Caco-2 (cell line): ENCODE measurements at places on chromosomes 13 and 19. TPM values are rescaled to one million over a fixed set of nuclear protein-coding genes. Genes with fewer than 3 reads are reported as not detected.

PCDH9 gene
- 0.11 and 0.32 TPM in 2 replicates for total RNA-seq

- H3K4me3 ChIP-seq: no peak overlapping the region
- H3K27me3 ChIP-seq: no peaks in the 10 kb centered on the region
- H3K36me3 ChIP-seq: peaks cover 3% of the 10 kb centered on the region
- no peaks in the 10 kb centered on the region for H3K4me1 ChIP-seq
- no peak overlapping the region for H3K27ac ChIP-seq
These were observed 38.5 kb downstream of the NAXD start for GRCh38 chr13:110653851-110654250.

DNA sequence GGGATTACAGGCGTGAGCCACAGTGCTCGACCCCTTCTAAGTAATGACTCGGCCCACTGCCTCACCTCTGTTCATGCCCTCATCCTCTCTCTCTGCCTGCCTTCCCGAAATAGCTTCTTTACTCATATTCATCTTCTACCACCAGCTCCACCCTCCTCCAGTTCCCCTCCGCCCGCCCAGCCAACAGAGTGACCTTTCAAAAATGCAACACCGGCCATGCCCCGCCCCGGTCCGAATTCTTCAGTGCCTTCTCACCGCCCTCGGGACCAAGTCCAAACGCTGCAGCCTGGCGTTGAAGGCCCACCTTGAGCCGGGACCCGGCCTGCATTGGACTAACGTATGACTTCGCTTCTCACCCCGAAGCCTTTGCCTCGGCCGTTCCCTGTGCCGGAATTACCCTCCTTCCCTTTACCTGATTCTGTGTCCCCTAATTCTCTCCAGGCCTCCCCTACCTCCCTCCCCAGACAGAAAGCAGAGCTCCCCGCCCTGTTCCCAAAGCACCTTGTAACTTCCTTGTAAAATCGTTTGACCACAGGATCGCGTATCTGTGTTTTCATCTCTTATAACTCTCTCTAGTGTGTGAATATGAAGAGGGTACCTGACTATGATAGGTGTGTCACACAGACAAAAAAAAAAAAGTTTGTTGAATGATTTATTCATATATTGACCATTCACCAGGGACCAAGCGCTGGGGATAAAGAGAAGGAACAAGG, 8.1 kb upstream of the MUC16 start:
- no peak overlapping the region for H3K4me3 ChIP-seq
- DNase-seq: no peak
- H3K27ac ChIP-seq: no peak overlapping the region
- H3K36me3 ChIP-seq: no peaks in the 10 kb centered on the region
- H3K4me1 ChIP-seq: no peaks in the 10 kb centered on the region
- H3K27me3 ChIP-seq: no peaks in the 10 kb centered on the region

- no peak overlapping the region for H3K27ac ChIP-seq
- H3K36me3 ChIP-seq: no peaks in the 10 kb centered on the region
- H3K4me1 ChIP-seq: no peaks in the 10 kb centered on the region
These were observed 23.1 kb downstream of the ZNF536 start for GRCh38 chr19:30395283-30395682.

WDR87 gene
- not detected in 2 replicates for total RNA-seq

DNA sequence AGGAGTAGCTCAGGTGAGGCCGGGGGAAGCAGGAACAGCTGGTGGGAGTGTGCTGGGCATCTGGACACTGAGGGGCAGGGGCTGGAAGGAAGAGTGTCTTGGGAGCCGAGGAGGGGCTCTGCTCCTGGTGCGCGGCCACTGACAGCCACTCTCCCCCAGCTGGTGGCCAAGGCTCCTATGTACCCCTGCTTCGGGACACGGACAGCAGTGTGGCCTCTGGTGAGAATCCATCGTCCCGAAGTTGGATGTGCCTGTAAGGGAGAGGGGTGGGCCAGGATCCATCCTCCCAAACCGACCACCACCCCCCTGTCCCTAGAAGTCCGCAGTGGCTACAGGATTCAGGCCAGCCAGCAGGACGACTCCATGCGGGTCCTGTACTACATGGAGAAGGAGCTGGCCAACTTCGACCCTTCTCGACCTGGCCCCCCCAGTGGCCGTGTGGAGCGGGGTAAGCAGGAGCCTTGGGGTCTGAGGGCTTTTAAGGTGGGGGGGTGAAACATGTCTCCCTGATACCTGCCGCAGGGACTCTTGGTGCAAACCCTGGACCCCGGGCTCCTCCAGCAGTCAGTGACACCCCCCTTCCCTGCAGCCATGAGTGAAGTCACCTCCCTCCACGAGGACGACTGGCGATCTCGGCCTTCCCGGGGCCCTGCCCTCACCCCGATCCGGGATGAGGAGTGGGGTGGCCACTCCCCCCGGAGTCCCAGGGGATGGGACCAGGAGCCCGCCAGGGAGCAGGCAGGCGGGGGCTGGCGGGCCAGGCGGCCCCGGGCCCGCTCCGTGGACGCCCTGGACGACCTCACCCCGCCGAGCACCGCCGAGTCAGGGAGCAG, 2.0 kb upstream of the USF2 start:
- peak overlapping the region; percentile 54 for H3K4me3 ChIP-seq
- peaks cover 10% of the 10 kb centered on the region for H3K4me1 ChIP-seq
- H3K27me3 ChIP-seq: no peaks in the 10 kb centered on the region
- peak overlapping the region; percentile 92 for H3K27ac ChIP-seq

GRCh38 chr13:35785576-35786303, 309.3 kb upstream of the MAB21L1 start:
- H3K4me1 ChIP-seq: no peaks in the 10 kb centered on the region
- H3K4me3 ChIP-seq: no peak overlapping the region
- no peak overlapping the region for H3K27ac ChIP-seq
- no peaks in the 10 kb centered on the region for H3K36me3 ChIP-seq
- no peaks in the 10 kb centered on the region for H3K27me3 ChIP-seq
- no peak for DNase-seq

ZNF345 gene
- total RNA-seq: 0.23 and 0.32 TPM in 2 replicates

DNA sequence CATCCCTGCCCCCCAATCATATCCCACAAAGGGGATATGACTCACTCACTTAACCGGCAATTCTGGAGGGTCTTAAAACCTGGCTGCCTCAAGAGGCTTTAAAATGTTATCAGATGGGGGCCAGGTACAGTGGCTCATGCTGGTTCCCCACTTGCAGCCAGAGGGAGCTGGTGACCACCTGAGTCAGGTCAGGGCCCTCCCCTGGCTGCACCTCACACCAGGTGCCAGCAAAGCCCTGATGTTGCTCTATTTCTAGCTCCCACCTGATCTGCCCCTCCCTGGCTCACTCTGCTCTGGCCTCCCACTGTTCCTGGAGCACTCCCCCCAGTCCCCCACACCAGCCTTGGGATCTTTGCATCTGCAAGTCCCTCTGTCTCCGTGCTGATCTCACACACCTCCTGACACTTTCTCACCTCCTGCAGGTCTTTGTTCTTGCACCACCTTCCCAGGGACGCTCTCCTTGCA, 14.2 kb downstream of the HPN start:
- H3K27me3 ChIP-seq: no peaks in the 10 kb centered on the region
- no peak overlapping the region for H3K27ac ChIP-seq
- no peaks in the 10 kb centered on the region; the same call in none of the 2 replicates for H3K36me3 ChIP-seq
- DNase-seq: peak; percentile 65

RHPN2 gene
- 69.5 and 78.5 TPM in 2 replicates for total RNA-seq

DNA sequence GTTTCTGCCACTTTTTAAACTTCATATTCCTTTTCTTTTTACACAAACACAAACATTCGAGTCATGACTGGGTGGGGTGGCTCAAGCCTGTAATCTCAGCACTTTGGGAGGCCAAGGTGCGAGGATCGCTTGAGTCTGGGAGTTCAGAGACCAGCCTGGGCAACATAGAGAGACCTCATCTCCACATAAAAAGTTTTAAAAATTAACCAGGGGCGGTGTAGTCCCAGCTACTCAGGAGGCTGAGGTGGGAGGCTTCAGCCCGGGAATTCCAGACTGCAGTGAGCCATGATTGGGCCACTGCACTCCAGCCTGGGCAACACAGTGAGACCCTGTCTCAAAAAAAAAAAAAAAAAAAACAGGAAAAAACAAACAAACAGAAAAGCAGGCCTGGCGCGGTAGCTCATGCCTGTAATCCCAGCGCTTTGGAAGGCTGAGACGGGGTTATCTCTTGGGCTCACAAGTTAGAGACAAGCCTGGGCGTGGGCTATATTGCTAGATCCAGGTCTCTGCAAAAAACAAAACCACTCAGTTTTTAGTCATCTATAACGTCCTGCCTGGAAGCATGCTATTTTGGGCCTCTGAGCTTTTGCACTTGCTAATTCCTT, 583 bp upstream of the BAX start:
- peak overlapping the region; percentile 70 for H3K4me3 ChIP-seq
- H3K4me1 ChIP-seq: peaks cover 8% of the 10 kb centered on the region
- no peak for DNase-seq
- no peaks in the 10 kb centered on the region for H3K27me3 ChIP-seq
- H3K36me3 ChIP-seq: peaks cover 2% of the 10 kb centered on the region; the same call in 1 of the 2 replicates

DNA sequence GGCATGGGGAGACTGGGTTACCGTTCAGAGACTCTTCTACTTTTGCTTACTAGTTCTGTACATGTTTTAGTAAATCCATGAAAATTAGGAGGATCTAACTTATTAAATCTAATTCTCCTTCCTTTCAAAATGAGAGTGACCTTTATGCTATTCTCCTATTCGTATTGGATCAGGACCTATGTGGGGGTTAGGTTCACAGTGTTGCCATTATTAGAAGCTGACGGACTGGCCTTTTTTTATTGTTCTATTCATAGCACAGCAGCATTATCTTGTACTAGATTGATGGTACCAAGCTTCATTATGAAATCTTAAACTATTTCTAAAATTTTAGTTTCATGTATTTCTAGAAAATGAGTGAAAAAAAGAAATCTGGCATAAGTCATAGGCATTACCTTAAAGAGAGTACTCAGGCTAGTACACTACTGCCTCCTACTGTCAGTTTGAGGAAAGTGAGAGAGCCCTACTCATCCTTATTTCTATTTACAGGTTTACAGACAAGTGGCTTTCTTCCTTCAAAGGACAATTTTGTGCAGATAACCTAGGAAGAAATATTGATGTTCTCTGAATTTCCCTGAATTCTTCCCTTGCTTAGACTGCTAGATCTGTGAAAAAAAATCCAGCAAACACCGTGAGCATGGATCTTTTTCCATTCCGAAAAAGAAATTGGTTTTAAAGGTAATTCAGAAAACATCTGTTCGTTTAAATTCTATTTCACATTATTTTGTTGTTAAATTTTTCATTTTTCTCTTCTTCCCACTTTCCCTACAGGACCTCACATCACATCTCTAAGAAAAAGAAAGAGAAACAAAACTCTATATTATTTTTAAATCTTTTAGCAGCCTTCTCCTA, 485.5 kb downstream of the DIAPH3 start:
- no peaks in the 10 kb centered on the region; the same call in 1 of the 2 replicates for H3K36me3 ChIP-seq
- H3K27me3 ChIP-seq: no peaks in the 10 kb centered on the region
- H3K27ac ChIP-seq: no peak overlapping the region
- peaks cover 42% of the 10 kb centered on the region for H3K4me1 ChIP-seq
- no peak overlapping the region for H3K4me3 ChIP-seq
- no peak for DNase-seq

- no peaks in the 10 kb centered on the region for H3K36me3 ChIP-seq
- no peak overlapping the region for H3K27ac ChIP-seq
- no peaks in the 10 kb centered on the region for H3K27me3 ChIP-seq
- H3K4me3 ChIP-seq: no peak overlapping the region
These were observed 1261.0 kb upstream of the SLC10A2 start for GRCh38 chr13:104327211-104327610.

GRCh38 chr19:18469069-18469846, 31.3 kb upstream of the ISYNA1 start:
- peak; percentile 66 for DNase-seq
- peak overlapping the region; percentile 35 for H3K27ac ChIP-seq
- peaks cover 21% of the 10 kb centered on the region for H3K4me1 ChIP-seq
- H3K36me3 ChIP-seq: no peaks in the 10 kb centered on the region
- no peak overlapping the region for H3K4me3 ChIP-seq
